Retinal pigment epithelial cell (primary cell): ENCODE measurements at places on chromosomes 11 and 22.

DNA sequence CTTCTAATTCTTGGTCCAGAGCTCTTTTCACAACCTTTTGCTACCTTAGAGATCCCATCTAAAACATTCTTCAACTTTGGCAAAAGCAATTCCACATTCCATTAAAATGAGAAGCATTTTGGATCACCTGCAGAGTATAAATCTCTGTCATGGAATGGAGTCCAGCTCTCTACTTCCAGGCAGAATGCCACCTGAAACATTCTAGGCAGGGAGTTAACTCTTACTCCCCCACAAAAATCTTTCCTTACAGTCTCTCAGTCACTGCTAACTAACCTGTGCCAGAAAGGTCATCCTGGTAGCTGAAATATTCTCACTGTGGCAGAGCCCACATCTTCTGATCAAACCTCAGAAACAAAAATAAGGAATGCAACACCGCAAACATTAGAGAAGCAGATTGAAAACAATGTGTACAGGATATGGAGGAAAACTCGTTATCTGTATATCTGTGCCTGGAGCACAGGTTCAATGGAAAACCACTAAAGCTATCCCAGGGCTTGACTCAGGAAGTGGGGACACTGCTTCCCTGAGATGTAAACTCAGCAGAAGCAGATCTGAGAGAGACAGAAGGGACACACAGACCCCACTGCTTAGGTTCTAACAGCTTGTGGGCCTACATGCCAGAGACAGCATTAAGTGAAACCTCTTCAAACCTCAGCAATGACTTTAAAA lies 78.9 kb downstream of the KCNC1 start:
- no peak for DNase-seq

GRCh38 chr11:72872012-72872411 lies 57.8 kb downstream of the ATG16L2 start:
- no peak for DNase-seq

- DNase-seq, result no peak
These were observed 18.8 kb downstream of the MB start for GRCh38 chr22:35598396-35598710.

DNA sequence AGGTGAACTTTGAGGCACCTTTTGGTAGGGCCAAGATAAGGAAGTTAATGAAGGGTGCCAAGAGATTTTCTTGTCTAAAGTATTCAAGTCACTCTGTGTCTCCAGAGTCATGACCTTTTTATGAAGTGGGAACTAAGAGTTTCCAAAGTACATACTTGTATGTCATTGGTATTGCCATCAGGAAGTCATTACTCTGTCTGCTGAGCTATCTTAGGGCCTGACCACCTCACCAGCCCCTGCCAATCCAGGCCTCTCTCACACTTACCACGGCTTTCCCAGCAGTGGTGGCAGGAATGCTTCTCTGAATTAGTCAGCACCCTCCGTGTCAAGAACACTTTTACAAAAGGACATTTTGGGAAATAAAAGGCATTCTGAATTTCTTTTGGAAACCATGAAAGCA lies 192.8 kb upstream of the MTNR1B start:
- DNase-seq, result peak; percentile 19

- peak; percentile 87 for DNase-seq
These were observed 9.9 kb upstream of the MYEOV start for GRCh38 chr11:69284081-69284511.

- no peak for DNase-seq
These were observed 7.1 kb downstream of the CD44 start for GRCh38 chr11:35146074-35146521.

- no peak for DNase-seq
These were observed 1.4 kb downstream of the SLC25A17 start for GRCh38 chr22:40817737-40818136.

- no peak for DNase-seq
These were observed 86.7 kb downstream of the SIK3 start for GRCh38 chr11:117011541-117011898.

GRCh38 chr22:46293577-46294260 lies 3.0 kb upstream of the GTSE1 start:
- DNase-seq, result no peak

- DNase-seq, result no peak
These were observed 38.8 kb downstream of the STIM1 start for GRCh38 chr11:3894128-3894731.

- DNase-seq, result no peak
These were observed 67.0 kb upstream of the EIF3D start for GRCh38 chr22:36595940-36596339.

DNA sequence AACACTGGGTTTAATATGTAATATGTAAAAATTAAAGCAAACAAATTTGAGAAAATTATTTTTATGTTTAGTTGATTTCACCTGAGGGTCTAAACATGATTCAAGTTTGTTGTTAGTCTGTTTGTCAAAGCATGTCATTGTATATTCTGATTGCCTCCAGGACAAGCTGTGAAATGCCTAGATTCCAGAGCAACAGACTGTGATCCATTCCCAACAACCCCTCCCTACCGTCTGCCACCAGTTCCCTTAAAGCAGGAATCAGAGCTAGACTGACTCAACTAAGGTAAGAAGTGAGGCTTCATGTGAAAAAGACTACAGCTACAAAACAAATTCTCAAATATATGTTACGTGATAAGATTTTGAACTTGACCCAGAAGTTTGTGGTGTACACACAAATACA lies 304.2 kb downstream of the RAB38 start:
- DNase-seq, result no peak

DNA sequence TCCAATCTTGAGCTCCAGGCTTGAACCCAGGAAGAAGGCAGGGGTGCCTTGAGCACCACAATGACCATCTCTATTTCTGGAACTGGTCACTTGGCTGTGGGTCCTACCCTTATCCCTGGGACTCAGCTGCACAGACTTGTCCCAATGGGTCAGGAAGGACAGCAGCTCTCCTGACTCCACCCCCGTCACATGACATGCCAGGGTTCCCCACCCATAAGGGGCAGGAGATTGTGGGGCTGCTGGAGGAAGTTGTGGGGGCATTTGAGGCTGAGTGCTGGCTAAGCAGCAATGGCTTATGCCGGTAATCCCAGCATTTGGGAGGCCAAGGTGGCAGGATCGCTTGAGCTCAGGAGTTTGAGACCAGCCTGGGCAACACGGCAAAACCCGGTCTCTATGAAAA lies 56.2 kb downstream of the NFAM1 start:
- DNase-seq, result no peak

DNA sequence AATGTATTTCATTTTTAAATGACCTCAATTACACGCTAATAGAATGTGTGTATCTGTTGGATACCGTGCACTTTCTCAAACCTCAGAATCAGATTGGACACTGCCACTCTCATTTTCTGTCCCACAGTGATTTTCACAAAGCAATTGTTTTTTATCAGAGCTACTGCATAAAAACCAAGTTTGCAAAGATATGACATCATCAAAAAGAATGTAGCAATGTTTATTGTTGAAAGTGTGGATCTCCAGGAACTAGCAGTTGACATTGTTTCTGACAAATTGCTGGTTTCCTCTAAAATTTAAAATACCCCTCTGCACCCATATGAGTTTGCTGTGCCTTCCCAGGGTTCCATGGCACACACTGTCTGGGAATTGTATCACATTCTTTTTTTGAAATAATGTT lies 362.7 kb upstream of the DDI1 start:
- no peak for DNase-seq

DNA sequence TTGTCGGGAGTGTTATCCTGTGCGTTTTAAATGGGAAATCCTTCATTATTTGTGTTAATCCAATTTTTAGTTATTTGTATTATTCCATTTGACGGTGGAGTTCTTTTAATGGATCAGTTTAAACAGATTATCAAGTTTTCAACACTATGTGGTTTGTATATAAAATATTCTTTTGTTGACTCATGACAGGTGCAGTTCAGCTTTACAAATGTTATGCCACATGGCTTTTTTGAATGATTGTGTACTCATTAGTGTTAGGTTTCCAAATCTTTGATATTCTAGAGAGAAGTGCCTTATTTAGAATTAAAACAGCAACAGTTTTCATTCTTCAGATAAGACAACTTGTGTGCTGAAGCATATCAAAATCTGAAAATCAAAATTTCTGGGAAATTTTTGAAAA lies 2.4 kb downstream of the JAM3 start:
- no peak for DNase-seq

- DNase-seq, result no peak
These were observed 103.6 kb downstream of the NECTIN1 start for GRCh38 chr11:119625206-119625978.

DNA sequence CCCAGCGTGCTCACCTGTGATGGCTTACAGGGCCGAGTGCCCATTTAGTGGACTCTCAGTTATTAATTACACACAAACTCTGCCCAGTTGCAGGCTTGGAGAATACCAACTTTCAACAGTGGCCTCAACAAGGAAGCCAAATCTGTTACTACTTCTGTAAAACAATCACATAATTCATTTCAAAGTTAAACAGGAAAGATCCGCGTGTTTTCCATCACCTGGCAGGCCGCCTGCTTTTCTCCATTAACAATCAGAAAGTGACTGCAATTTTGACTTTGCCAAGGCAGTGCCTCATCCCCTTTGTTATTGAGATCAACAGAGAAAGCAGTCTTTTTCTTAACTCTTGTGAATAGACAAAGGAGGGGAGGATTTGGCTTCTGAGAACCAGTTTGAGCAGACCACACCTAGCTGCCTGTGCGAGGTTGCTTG lies 77.7 kb downstream of the BARX2 start:
- no peak for DNase-seq

DNA sequence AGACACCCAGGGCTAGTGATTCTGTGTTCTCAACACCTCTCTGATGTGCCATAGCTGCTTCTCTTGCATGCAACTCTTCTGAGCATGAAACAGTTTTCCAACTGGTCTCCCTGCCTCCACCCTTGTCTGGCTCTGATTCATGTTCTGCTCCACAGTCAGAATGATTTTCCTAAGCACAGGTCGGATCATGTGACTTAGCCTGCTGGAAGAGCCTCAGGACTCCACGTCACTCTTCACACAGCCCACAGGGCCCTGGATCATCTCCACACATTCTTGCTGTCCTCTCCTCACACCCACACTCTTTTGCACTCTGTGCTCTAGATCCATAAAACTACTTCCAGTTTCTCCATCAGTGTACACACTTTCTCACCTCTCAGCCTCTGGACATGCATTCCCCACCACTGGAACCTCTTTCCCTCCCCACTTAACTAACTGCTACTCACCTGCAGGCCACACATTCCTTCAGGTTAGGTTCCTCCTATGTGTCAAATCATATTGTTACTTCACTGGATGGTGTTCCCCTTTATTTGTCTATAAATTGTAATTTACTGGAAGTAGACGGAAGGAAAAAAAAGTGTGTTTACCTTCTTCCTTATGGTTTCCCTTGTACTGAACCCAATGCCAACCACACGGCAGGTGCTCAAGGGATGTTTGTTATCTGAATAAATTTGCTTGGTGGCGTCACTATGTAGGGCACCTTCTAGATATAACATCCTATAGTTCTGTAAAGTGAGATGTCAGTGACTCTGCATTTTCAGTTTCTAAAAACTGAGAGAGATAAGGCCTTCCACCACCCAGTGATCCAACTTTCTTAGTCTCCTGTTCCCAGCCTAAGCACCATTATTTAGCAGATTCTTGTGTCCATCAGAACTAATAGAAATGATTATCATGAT lies 133.7 kb downstream of the ETS1 start:
- DNase-seq, result peak; percentile 57

DNA sequence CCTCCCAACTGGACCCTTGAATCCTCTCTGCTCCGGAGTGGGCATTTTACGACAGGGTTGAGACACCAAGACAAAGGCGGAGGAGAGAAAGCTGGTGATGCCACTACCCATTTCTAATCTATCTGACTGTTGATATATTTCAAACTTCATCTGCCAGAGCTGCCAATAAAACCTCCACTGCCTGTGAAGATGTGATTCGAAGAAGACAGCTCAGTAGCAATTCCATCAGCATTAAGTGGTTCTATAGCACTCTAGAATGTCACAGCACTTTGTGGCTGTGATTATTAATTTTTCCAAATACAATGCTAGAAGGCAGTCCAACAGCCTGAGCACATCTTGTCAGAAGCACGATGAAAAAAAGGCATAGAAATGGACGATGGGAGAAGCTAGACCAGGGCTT lies 282.8 kb downstream of the OPCML start:
- no peak for DNase-seq

DNA sequence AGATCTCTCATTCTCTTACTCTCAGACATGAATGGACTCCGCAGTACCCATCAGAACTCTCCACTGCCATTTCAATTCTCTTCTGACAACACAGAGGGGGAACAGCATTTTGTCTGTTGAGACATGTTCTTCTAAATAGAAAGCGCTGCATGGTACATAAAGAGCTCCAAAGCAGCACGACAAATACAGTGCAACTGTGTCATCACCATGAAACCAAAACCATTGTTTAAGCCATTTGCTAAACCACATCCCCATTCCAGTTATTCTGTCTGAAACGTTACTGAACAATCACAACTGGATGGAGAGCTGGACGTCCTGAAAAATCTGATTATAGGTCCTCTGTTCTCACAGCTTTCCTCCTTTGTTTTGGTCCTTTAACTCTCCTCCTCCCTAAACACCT lies 17.9 kb upstream of the TENM4 start:
- no peak for DNase-seq

- DNase-seq, result no peak
These were observed 18.0 kb downstream of the OR52B2 start for GRCh38 chr11:6152126-6152525.

DNA sequence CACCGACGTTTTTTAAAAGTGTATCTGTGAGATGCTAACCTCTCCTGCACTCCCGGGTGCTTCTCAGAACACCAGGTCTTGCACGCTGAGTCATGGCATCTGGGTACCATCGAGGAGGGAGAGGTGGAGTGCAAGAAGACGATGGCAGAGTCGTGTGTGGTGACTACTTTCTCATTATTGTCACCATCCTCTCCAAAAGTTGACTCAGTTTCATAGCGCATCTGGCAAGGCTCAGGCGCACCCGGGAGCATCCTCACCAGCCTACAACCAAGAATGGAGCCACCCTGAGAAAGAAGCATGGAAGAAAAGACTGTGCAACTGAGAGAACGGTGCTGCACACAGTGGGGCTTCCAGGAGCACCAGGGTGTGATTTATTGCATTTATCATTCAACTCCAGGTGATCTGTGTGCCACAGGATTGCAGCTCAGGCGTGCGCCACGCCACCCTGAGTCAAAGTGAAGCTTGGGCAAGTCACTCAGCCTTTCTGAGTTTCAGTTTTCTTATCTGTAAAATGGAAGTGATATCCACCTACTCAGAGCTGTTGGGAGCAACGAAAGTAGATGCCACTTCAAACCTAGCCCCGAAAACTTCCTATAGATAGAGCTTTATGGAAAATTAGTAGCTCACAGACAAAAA lies 65.4 kb downstream of the LINC01488 start:
- DNase-seq, result no peak
